ENCODE measurements at places on chromosomes 7 and 10.

- peak; percentile 40 for DNase-seq
These were observed 596.6 kb downstream of the SDK1 start for GRCh38 chr7:3897430-3898372.

DNA sequence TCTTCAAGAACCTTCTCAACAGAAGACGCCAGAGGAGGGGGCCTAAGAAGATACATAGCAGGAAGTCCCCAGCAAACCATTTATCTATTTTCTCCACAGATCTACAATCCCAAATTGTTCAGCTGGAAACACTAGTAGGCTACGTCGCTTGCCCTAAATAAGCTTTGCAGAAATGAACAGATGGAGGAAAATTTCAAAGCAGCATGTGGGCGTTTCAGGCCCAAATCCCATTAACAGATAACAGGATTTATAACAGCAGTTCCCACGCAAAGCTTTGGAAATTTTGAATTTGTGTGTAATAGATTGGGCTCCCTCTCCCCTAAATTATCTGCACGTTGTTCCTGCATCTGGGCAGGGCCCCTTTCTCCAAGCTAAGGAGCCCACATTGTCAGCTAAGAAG lies 60.6 kb upstream of the FRMD4A start:
- DNase-seq, result no peak

GRCh38 chr10:44858988-44859387 lies 52.1 kb upstream of the TMEM72 start:
- no peak for DNase-seq

DNA sequence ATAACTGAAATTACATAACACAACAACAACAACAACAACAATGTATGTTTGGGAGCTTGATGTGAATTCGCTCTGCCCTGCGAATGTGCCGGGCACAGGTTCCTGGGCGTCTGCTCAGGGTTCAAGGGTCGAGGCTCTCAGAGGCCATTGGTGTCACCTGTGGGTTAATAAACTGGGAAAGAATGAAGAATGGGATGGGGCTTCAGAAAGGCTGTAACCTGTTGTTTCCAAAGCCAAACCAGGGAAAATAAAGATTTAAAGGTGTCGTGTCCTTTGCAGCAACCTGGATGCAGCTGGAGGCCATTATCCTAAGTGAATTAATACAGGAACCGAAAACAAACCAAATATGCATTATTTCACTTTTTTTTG lies 17.3 kb upstream of the KLRG2 start:
- DNase-seq, result no peak

DNA sequence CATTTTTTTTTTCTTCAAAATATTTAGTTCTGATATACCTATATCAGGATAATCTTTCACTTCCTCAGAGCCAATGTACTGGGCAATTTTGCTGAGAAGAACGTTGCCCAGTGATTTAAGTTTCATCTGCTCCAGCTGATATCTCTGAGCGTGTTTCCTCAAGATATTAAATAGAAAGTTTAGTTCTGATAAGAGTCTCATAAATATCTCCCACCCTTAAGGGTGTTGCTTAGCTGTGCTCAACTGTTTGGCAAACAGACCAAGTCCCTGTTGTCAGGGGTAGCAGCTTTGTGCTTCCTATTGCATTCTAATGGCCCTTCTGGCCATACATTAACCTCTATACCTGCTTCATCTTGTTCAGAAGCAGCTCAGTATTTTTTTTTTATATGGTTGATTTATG lies 84.7 kb upstream of the GPR141 start:
- no peak for DNase-seq

- DNase-seq, result no peak
These were observed 210.3 kb downstream of the PTEN start for GRCh38 chr10:88073682-88074081.

- DNase-seq, result no peak
These were observed 147.6 kb upstream of the SHH start for GRCh38 chr7:155959894-155960293.

DNA sequence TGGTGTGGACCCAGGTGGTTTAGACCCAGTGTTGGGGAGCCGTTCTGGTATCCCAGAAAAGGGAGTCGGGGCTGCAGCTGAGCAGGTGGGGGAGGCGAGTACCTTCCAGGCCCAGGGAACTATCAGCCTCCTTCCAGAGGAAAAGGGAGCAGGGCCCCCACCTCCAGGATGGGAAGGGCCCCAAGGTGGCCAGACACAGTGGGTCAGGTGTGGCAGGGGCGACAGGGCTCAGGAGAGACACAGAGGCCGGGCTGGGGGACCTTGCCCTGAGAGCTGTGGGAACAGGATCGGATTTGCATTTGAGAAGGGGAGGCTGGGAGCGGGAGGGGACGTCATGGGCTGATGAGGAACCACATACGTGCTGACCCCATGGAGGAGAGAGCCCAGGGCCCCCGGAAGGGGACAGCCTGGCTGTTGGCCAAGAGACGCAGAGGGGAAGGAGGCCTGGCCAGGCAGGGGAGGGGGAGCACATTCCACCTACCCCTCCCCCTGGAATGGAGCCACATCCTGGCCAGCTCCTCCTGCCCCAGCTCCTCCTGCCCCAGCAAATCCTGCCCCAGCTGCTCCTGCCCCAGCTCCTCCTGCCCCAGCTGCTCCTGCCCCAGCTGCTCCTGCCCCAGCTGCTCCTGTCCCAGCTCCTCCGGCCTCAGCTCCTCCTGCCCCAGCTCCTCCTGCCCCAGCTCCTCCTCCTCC lies 9.7 kb upstream of the TTYH3 start:
- no peak for DNase-seq

GRCh38 chr10:27911539-27911938 lies 87.3 kb downstream of the ODAD2 start:
- DNase-seq, result no peak

DNA sequence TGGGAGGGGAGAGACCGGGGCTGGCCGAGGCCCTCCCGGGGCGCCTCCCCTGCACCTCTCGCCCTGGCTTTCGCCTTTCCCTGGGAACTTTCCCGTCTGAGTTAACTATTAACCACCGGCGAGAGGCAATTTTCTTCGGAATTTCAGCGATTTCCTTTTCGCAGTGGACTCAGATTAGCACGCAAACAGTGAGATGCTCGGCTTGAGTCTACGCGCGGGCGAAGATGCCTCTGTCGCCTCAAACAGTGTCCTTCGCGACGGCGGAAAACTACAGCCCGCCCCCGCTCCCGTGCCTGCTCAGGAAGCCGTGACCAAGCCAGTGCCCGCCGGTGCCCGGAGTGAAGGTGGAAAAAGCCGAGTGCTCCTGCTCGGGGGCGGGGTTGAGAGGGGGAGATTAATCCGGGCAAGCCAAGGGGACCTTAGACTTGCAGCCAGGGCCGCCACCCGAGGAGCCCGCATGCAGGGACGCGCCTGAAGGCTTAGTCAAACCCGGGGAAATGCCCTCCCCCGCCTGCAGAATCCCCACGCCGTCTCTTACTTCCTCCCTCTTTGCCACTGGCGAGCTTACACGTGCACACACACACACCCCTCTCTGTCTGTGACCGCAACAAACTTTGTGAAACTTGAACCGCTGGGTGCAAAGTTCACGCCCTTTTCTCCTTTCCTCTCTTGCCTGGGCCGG lies 14.5 kb upstream of the PAX2 start:
- DNase-seq, result no peak

DNA sequence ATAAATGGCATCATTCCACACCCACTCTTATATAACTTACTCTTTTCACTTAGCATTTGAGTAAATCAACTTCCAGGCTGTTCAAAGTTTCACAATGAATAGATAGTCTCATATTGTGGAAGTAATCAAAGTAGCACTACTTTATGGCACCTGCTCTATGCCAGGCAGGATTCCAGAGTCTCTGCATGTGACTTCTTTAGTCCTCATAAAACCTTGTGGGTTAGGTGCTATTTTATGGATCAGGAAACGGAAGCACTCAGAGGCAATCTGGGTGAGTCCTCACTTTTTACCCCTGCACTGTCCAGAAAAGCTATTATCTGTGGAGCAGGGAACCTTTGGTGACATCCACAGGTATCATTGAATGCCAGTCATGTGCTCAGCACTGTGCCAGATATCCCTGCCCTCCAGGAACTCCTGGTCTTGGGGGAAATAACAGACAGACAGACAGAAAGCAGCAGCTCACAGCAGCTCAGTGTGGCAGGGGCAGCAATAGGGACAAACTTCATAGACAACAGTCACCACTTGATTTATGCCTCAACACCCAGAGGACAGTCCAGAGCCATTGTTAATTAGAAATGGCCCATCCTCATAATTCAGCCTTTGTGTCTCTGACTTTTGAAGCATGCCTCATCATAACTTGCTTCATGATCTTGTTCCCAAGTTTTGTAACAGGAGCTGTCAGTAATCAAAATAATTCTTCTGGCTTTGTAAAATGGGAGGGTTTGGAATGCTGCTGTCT lies 160.6 kb downstream of the SEC23IP start:
- no peak for DNase-seq

- DNase-seq, result no peak
These were observed 1196.9 kb downstream of the SORCS3 start for GRCh38 chr10:105837951-105838350.

DNA sequence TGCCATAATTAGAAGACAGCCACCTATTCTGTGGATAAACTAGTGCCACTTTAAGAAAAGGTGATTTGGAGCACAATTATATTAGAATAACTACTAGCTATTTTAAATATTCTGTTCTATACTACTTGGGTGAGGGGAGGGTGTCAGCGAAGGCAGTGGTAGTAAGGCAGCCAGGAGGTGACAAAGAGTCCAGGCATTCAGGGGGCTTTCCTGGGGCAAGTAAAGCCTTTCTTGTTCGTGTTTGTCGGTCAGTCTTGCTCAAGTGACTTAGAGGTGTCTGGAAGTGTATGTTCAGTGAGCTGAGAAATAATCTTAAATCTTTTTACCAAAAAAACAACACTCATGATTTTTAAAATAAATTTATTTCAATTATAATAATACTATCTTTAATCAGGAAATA lies 34.4 kb downstream of the ADD3 start:
- no peak for DNase-seq

DNA sequence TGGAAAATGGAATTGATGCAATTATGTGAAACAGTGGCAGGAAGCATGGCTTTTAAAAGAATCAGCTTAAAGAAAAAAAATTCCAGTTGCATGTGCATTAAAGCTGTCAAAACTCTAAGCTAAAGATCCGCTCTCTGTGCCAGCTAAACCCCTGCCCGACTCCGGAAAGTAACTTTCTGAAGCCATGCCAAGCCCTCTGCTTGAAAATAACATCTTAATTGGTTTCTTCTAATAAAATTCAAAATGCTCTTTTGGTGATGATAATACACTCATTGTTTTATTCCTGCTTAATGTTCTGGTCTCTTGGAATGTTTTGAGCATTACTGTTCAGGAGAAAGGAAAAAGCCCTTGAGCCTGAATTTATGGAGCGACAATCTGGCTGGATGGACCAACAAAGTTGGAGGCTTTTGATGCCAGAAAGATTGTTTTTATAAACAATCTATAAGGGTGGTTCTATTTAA lies 11.7 kb downstream of the SEMA3C start:
- no peak for DNase-seq

GRCh38 chr7:157760004-157760730 lies 423.4 kb downstream of the DNAJB6 start:
- no peak for DNase-seq

DNA sequence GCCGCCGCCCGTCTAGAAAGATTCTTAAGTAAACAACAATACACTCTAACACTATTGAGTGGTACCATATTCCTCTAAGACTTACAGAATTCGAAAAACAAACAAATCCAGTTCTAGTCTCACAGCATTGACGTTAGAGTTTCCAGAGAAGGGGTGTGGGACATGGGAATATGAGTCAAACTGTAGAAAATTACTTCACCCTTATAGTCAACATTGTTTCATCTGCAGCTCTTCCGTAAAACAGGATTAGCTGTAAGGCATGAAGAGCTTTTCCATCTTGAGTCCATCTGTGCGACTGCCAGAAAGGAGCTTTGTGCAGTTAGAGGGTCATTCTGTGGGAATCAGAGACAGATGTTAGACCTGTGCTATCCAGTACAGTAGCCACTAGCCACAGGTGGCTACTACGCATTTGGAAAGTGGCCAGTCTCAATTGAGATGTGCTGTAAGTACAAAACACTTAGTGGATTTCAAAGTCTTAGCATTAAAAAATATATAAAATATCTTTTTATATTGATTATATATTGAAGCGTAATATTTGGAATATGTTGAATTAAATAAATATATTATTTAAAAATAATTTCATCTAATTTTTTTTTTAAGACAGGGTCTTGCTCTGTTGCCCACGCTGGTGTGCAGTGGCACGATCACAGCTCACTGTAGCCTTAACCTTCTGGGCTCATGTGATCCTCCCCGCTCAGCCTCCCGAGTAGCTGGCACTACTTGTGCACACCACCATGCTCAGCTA lies 79.8 kb upstream of the MPP7 start:
- no peak for DNase-seq

GRCh38 chr10:106612381-106612780 lies 552.1 kb downstream of the SORCS1 start:
- no peak for DNase-seq

GRCh38 chr10:23829556-23829955 lies 379.4 kb upstream of the KIAA1217 start:
- DNase-seq, result no peak

GRCh38 chr10:1119501-1119900 lies 63.3 kb downstream of the WDR37 start:
- no peak for DNase-seq

DNA sequence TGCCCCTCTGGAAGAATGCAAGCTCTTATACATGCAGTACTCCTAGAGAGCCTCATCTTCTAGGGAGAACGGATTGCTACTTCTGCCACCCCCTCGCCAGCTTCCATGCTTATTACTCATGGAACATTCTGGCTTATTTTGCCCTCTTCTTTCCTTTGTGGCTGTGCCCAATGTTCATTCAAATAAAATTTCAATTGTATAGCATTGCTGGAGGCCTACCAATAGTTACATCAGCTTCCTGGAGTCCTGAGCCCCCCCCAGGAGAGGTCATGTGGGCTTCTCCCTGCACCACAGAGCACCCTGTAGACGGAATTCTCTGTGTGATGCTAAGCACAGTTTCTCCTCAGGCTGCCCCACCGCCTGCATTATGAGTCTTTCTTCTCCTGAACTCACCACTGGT lies 1094.0 kb downstream of the KCNMA1 start:
- DNase-seq, result no peak

DNA sequence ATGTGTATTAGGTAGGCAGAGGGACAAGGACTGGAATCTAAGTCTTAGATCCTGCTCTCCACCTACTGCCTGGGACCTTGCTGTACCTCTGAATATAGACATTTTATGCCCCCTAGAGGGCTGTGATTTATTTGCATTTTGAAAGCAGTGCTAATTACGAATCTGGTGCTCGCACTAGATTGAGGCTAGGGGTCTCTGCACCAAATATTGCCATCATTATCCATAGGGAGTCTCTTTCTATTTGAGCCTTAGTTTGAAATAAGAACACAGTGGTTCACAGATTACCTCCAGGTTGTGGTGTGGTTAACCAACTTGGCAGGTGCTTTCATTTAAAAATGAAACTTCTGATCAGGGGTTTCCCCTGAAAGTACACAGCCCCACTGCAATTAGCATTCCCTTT lies 41.8 kb downstream of the CNNM1 start:
- DNase-seq, result no peak
